ENCODE measurements at places on chromosomes 4 and X.

- DNase-seq: no peak
Observed at GRCh38 chr4:40334591-40335524, at the start of gene CHRNA9. TSS of gene CHRNA9 (plus strand) at chr4:40335333. CDS start at chr4:40335468, 135 bp downstream.

- DNase-seq: no peak
Observed at GRCh38 chr4:26596843-26597242, 13.0 kb downstream of the TBC1D19 start.

DNA sequence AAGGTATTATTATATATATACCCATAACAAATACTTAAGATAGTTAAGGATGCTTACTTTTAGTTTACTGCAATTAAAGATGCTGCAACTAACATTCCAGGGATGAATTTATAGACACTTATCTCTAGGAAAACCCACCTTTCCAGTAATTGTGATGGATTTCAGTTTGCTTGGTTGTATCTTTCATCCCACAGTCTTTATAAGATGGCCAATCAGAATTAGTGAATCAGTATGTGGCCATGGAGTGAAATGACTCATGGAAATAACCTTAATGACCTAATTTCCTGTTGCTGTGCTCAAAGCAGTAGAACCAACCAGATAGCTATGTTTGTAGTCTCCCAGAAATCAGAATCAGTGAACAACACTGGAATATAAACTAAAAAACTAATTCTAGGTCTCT lies 26.4 kb downstream of the MOSPD2 start:
- DNase-seq: no peak

- no peak for DNase-seq
Observed at GRCh38 chrX:74519870-74520269, 94.6 kb downstream of the RLIM start.

DNA sequence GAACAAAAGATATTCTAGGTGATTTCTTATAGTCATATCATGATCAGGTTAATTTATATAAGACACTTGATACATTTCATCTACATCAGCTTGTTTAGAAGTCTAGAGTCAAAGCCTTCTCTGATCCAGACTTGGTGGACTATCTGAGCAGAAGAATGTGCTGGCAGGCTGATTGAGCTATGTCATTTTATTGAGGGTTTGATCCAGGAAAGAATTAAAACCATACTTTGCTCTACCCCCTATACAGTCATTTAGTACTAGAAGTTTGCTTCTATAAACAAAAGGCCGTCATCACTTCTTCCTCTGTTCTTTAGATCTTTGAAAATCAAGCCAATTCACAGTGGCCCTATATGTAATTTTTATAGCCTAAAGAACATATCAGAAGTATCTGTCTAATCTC lies 173.1 kb upstream of the PITX2 start:
- no peak for DNase-seq

GRCh38 chrX:55759478-55759877 lies 41.9 kb downstream of the RRAGB start:
- no peak for DNase-seq

- no peak for DNase-seq
Observed at GRCh38 chr4:113083346-113083745, 33.9 kb downstream of the ANK2 start.

GRCh38 chr4:7995135-7995534 lies 55.5 kb upstream of the AFAP1 start:
- no peak for DNase-seq

- DNase-seq: no peak
Observed at GRCh38 chrX:132671229-132671641, 182.4 kb upstream of the MBNL3 start.
